ENCODE measurements at places on chromosomes 4 and X.

DNA sequence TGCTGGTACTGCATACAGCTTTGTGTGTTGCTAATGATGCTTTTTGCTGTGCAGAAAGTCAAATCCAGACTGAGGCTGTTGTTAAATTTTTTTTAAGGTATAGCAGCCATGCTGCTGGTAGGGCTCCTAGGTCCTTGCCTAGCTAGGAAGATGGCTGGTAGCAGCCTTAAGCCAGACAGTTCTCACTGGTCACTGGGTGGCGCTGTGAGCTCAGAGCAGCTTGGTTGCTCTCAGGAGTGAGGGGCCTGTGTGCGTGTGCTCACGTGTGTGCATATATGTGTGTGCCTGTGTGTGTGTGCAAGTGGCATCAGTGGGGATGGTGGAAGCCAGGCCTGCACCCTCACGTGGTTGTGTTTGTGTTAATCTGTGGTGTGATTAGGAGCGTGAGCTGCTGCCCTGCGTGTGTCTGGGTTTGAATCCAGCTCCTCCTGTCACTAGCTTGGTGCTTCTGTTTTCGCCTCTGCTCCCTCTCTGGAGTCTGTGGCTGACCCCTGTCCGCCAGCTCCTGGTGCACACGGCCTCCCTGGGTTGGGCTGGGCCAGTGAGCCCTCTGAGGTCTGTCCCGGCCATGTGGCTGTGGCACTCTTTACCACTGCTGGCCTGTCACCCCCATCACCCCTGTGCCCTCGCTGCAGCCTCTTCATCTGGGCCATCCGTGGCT lies 46.1 kb downstream of the SORCS2 start:
- H3K36me3 ChIP-seq, result no peaks in the 10 kb centered on the region
- peaks cover 33% of the 10 kb centered on the region for H3K4me1 ChIP-seq
- no peak overlapping the region for H3K4me3 ChIP-seq
- DNase-seq, result no peak
- H3K27me3 ChIP-seq, result no peaks in the 10 kb centered on the region

DNA sequence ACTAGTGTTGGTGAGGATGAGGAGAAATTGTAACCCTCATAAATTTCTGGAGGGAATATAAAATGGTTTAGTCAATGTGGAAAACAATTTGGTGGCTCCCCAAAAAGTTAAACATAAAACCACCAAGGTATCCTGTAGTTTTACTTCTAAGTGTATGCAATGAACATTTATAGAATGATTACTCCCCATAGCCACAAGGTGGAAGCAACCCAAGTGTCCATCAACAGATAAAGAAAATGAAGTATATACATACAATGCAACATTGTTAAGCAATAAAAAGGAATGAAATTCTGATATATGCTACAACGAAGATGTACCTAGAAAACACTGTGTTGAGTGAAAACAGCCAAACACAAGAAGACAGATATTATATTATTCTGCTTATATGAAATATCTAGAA lies 569.1 kb upstream of the GRID2 start:
- H3K4me1 ChIP-seq, result no peaks in the 10 kb centered on the region
- H3K27ac ChIP-seq, result no peak overlapping the region
- no peak overlapping the region for H3K4me3 ChIP-seq

- no peaks in the 10 kb centered on the region for H3K36me3 ChIP-seq
- no peak for DNase-seq
- no peak overlapping the region for H3K27ac ChIP-seq
- H3K4me3 ChIP-seq, result no peak overlapping the region
- H3K27me3 ChIP-seq, result no peaks in the 10 kb centered on the region
- H3K4me1 ChIP-seq, result no peaks in the 10 kb centered on the region
These were observed 537.1 kb upstream of the CXorf51A start for GRCh38 chrX:147351644-147352043.

DNA sequence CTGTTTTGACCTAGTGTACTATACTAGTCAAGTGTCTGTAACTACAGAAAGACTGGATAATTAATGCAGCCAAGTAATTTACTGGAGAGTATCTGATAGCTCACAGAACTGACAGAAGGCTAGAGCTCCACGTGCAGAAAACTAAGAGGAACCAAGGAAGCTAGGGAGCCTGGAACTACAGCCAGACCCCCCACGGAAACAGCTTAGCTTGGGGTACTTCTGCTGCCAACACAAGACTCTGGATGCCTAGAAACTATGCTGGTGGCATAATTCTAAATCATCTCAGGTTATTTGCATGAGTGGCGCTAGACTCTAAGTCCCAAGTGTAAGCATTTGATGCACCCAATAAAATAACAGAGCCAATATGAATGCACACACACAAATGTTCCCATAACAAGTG lies 26.5 kb downstream of the HUWE1 start:
- H3K27ac ChIP-seq, result no peak overlapping the region
- no peaks in the 10 kb centered on the region for H3K4me1 ChIP-seq
- H3K36me3 ChIP-seq, result no peaks in the 10 kb centered on the region
- no peak for DNase-seq
- H3K4me3 ChIP-seq, result no peak overlapping the region

- no peak overlapping the region for H3K27ac ChIP-seq
- no peaks in the 10 kb centered on the region for H3K27me3 ChIP-seq
- H3K36me3 ChIP-seq, result no peaks in the 10 kb centered on the region
- no peaks in the 10 kb centered on the region for H3K4me1 ChIP-seq
- H3K4me3 ChIP-seq, result no peak overlapping the region
These were observed 1023.1 kb downstream of the SH3BGRL start for GRCh38 chrX:82224961-82225360.

GRCh38 chr4:14452001-14452400 lies 550.3 kb upstream of the CPEB2 start:
- no peaks in the 10 kb centered on the region for H3K27me3 ChIP-seq
- H3K4me3 ChIP-seq, result no peak overlapping the region
- no peak for DNase-seq
- no peaks in the 10 kb centered on the region for H3K36me3 ChIP-seq
- no peak overlapping the region for H3K27ac ChIP-seq

DNA sequence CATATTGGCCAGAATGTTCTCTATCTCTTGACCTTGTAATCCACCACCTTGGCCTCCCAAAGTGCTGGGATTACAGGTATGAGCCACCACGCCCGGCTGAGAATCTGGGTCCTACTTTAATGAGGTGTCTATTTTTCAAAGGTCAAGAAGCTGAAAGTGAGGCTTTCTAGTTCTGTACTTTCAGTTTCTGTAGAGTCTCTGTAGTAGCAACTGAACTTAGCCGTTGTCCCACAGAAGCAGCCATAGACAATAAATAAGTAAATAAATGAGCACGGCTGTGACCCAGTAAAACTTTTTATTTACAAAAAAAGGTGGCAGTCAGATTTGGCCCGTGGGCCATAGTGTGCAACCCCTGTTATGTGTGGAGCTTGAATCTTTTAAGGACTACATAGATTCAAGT lies 92.0 kb downstream of the FNIP2 start:
- no peaks in the 10 kb centered on the region for H3K4me1 ChIP-seq
- no peaks in the 10 kb centered on the region for H3K27me3 ChIP-seq
- DNase-seq, result no peak
- no peak overlapping the region for H3K27ac ChIP-seq
- no peak overlapping the region for H3K4me3 ChIP-seq

- no peaks in the 10 kb centered on the region for H3K27me3 ChIP-seq
- H3K27ac ChIP-seq, result no peak overlapping the region
- H3K36me3 ChIP-seq, result no peaks in the 10 kb centered on the region
- DNase-seq, result no peak
These were observed 89.5 kb downstream of the LCORL start for GRCh38 chr4:17932041-17932440.

DNA sequence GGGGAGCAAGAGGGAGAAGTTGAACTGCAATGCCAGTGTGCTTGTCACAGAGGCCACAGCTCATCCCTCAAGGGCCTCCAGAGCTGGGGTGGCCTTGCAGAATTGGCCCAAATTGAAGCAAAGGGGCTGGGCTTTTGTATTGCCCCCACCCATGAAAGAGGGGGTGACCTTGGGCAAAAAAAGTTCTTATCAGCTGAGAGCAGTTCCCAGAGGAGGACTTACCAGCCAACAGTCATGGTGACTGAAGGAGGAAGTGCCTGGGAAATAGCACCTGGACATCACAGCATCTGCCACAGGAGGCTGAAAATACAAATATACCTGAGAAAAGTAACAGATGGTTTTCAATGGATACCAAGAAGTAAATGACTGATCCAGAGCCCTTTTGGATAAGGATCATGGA lies 262.4 kb downstream of the MID1IP1 start:
- H3K4me3 ChIP-seq, result no peak overlapping the region
- no peaks in the 10 kb centered on the region for H3K27me3 ChIP-seq
- DNase-seq, result peak; percentile 22
- no peaks in the 10 kb centered on the region for H3K36me3 ChIP-seq

DNA sequence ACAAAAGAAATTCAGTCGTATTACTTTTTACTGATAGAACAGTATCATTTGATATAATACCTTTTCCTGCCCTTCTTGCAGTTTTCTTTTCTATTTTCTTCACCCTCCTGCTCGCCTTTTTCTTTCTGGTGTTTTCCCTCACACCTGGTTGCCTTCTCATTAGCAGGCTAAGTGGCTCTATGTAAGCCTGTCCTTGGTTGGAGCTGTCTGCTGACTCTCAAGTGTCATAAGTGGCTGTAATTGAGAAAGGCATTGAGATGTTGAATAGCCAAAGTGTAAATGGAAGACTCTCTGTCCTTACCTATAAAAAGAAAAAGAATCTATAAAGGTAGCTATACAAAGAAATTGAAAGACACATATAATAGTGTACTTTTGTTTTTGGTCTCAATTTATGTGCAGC lies 180.7 kb downstream of the ADGRL3 start:
- no peaks in the 10 kb centered on the region for H3K27me3 ChIP-seq
- no peak for DNase-seq
- H3K4me3 ChIP-seq, result no peak overlapping the region
- no peaks in the 10 kb centered on the region for H3K4me1 ChIP-seq
- H3K27ac ChIP-seq, result no peak overlapping the region

- H3K36me3 ChIP-seq, result no peaks in the 10 kb centered on the region
- no peaks in the 10 kb centered on the region for H3K27me3 ChIP-seq
- no peak overlapping the region for H3K4me3 ChIP-seq
- DNase-seq, result no peak
- no peak overlapping the region for H3K27ac ChIP-seq
These were observed 190.8 kb downstream of the SPATA18 start for GRCh38 chr4:52241916-52242315.

GRCh38 chr4:48247878-48248558 lies 21.6 kb downstream of the TEC start:
- H3K36me3 ChIP-seq, result no peaks in the 10 kb centered on the region
- no peak overlapping the region for H3K4me3 ChIP-seq
- no peak overlapping the region for H3K27ac ChIP-seq
- no peaks in the 10 kb centered on the region for H3K27me3 ChIP-seq

DNA sequence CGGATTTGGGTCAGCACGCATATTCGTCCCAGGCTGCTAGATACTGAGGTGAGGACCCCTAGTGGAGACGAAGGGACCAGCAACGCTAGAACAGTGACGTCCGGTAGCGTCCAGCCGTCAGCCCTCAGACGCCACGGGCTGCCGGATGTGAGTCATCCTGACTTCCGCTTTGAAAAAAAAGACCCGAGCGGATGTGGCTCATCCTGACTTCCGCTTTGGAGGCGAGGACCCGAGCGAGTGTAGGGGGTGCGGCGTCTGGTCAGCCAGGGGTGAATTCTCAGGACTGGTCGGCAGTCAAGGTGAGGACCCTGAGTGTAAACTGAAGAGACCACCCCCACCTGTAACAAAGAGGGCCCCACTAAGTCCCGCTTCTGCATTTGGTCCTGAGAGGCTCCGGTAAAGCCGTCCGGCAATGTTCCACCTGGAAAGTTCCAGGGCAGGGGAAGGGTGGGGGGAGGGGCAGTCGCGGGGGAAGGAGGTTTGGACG lies at the start of gene MAGEB2:
Gene MAGEB2 (plus strand): TSS at position 207 of the 487 bp plus-strand sequence. CDS start 3,018 bp downstream, outside the sequence.
- no peaks in the 10 kb centered on the region for H3K36me3 ChIP-seq
- H3K27me3 ChIP-seq, result no peaks in the 10 kb centered on the region
- no peak for DNase-seq
- no peak within 1 kb of the TSS for H3K27ac ChIP-seq

- H3K4me3 ChIP-seq, result no peak overlapping the region
- no peaks in the 10 kb centered on the region for H3K36me3 ChIP-seq
These were observed 81.6 kb upstream of the MED14 start for GRCh38 chrX:40816906-40817305.

DNA sequence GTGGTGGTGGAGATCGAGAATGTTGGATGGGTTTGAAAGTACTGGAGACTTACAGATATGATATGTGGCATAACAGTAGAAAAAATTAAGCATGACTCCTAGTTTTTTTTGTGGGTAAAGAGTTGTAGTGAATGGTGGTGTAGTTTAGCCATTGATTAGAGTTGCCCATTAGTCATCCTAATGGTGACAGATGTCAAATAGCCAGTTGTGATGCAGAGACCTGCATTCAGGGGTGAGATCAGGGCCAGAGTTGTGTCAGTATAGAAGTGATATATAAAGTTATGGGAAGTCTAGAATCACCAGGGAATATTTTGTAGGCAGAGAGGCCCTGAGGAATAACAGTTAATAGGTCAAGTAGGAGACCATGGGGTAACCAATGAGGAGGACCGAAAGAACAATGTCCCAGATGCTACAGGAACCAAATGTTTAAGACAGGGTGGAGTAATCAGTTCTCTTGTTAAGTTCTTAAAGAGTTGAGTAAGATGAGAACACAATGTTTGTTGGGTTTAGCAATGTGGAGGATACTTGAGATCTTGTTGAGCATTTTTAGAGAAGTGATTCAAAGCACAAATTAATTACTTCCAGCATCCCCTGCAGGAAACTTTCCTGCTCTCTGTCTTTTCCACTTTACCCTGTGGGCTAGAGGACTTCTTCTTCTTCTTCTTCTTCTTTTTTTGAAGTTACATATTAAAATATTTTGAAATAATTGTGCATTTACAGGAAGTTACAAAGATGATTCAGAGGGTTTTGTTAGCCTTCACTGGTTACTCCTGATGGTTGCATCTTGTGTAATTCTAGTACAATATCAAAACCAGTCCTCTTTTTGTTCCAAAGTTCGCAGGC lies 13.3 kb downstream of the SGMS2 start:
- no peak overlapping the region for H3K4me3 ChIP-seq
- DNase-seq, result no peak
- no peaks in the 10 kb centered on the region for H3K27me3 ChIP-seq
- H3K36me3 ChIP-seq, result no peaks in the 10 kb centered on the region

DNA sequence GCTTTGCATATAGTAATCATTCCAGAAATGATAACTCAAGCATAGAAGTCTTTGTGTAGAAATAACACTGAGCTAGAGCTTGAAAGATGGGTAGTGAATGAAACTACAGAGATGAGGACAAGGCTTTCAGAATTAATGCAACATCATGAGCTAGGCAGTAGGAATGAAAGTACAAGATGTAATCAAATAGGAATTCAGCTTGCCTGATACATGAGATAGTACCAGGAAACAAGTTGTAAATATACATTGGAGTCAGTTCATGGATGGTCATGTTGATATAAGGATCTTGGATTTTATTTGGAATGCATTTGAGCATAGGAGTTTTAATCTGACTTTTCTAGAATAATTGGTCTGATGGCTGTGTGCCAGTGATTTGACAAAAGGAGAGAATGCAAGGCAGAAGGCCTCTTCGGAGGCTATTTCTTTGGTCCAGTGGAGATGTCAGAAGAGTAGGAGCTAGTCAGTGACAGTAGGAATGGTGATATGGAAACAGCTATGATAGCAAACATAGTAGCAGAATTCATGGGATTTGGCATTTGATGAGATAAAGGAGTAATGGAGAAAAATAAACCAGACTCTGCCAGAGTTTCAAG lies 206.4 kb upstream of the PACRGL start:
- no peak for DNase-seq
- no peak overlapping the region for H3K27ac ChIP-seq
- no peaks in the 10 kb centered on the region for H3K27me3 ChIP-seq

All from vagina (tissue), 2 donors.